ENCODE measurements at places on chromosomes 3 and 15.

DNA sequence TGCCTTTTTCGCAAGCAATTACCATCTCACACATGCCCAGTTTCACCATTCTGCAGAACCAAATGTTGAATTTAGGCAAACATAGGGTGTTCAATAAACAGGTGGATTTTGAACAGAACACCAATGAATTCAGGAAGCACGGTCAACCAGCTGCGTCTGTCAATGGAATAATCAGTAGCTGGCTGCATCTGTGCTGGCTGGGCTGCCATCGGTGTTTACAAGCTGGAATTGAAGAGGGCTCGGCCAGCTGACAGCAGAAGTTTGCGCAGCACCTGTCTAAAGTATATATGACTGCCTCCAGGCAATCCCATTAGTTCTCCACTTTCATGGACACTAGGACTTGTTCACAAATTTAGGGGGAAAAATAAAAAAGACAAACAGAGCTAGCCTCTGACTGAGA, 996.4 kb upstream of the CFAP20DC start:
- DNase-seq = no peak

- no peak for DNase-seq
These were observed 181.9 kb upstream of the KBTBD8 start for GRCh38 chr3:66816090-66816761.

DNA sequence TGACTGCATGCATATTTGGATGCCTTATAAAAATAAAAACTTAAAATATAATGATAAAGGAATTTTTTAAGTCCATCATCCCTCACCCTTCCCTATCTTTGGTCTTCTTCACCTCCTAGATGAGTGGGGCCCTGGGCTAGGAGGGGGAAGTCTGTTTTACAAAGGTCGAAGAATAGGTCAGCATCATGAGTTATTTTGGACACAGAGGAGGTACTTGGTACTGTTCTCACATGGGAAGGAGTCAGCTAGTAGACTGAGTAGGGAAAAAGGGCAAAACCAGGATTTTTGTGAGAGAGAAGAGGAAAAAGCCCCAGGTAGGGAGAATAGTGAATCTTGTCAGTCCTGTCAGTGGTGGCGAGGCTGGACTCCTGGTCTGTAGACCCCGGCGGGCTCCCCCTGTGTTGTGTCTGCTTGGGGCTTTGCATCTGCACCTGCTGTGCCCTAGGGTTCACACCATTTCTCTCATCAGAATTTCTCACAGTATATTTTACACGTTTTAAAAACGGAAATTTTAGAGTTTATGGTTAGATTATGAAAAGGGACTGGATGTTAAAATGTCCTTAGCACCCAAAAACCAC, 17.2 kb downstream of the GCSAM start:
- DNase-seq = no peak

GRCh38 chr3:72346526-72346926, 501.7 kb downstream of the SHQ1 start:
- DNase-seq = no peak

GRCh38 chr3:143358155-143358792, 238.7 kb downstream of the CHST2 start:
- DNase-seq = no peak

- DNase-seq = no peak
These were observed 3.0 kb downstream of the SNAP23 start for GRCh38 chr15:42498212-42499068.

- peak; percentile 69 for DNase-seq
These were observed 6.9 kb downstream of the PLXND1 start for GRCh38 chr3:129599607-129600006.

GRCh38 chr15:23869396-23869795, 182.3 kb upstream of the NDN start:
- DNase-seq = no peak

DNA sequence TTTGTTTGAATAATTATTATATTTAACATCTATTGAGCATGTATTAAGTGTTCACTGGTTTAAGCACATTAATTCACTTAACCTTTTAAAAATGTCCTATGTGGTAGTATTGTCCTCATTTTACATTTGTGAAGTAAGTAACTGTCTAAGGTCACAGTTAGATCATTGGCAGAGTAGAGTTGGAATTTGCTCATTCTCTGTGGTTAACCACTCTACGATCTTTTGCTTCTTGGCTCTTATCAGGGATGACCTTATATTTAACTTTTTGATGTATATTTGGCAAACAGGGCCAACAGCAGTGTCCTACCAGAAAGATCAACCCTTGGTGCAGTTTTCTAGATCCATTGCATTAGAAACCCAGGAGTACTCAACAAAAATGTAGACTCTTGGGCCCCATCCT, 34.0 kb downstream of the PXK start:
- DNase-seq = no peak

DNA sequence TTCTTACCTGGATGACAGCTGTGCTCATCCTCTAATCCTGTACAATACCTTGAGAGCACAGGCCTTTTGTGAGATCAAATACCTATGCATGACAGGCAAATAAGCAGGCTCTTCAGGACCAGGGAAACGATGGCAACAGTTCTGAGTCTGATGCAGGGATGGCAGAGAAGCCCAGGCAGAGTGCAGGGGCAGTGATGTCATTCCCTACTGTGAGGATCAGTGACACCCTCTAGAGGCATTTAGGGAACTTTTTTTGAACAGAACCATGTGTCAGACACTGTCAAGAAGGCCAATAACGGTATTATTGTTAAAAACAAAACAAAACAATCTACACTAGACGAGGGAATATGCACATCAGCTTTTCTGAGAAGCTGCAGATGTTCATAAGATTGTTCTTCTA, 314.8 kb upstream of the CTDSPL start:
- no peak for DNase-seq

- DNase-seq = no peak
These were observed 198.3 kb upstream of the STAC start for GRCh38 chr3:36182024-36182423.

DNA sequence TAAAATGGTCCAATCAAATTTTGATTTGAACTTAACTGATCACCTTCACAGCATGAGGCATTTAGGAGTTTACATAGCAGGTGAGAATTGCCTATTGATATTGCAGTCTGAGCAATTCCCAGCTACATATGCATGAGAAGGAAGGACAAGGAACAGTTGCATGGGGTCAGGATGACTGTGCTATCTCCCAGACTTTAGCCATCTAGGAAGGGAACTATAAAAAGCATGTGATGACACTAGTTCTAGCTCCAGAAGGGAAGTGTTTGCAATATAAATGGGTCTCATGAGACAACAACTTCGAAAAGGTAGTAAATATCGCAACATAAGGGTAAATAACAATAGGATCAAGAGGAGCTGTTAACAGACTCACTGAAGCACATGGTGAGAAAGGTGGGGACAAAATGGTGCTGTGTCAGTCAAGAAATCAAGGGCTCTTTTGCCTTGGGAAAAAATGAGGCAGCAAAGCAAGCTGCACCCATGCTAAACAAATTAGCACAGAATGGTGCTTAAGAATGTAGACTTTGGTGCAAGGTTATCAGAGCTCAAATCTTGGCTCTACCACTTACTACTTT, 90.4 kb upstream of the SLC2A2 start:
- no peak for DNase-seq

DNA sequence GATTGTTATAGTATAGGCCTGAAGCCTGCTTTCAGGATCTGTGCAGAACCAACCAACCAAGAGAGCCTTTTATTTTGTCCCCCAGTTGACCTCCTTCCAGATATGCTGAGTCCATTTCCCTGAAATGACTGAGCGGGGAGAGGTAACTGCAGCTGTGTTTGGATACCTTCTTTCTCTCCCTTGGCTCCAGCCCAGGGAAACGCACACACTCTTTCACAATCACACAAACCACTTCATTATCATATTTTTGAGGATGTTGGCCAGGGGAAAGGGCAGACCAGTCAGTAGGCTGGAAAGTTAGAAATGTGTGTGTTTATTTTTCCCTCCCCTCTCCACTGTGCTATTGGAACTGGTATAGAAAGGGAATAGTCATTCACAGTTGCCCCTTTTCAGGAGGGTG, 417.7 kb upstream of the TBL1XR1 start:
- DNase-seq = peak; percentile 72

GRCh38 chr15:98966091-98966787, 41.4 kb downstream of the PGPEP1L start:
- no peak for DNase-seq

DNA sequence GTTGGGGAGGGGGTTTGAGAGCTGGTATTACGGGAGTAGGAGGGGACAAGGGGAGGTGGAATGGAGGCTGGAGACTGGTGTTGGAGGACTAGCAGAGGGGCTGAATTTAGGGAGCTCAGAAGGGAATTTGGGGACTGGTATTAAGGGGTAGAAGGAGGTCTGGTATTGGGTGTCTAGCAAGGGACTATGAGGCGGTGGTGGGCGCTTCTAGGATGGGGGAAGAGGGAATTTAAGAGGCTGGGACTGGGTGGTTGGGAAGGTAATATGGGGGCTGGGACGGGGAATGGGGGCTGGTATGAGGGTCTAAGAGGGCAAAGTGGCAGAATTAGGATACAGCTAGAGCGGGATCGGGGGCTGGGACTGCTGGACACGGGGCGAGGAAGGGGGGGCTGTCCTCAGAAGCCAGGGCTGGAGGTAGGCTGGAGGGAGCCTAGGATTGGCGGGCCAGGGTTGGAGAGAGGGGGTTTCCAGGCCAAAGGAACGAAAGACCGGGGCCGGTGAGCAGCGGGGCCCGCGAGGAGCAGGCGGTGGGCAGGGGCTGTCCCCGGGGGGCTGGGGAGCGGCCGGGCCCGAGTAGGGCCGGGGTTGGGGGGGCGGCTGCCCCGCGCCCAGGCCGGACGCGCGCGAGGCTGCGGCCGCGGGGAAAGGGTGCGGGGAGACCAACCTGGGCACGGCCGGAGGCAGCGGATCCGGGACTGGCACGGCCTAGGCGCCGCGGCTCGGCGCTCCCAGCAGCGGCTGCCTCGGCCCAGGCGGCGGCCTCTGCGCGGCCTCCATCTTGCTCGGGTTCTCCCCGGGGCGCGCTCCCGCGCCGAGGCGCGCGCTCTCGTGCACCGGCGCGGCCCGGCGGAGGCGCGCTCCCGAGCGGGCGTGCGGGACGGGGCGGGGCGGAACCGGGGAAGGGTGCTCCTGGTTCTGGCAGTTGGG, at the start of gene LHFPL4:
LHFPL4 (minus strand) TSS at position 802 of the 927 bp plus-strand sequence. CDS start 1,143 bp downstream, outside the sequence.
- DNase-seq = no peak

- no peak for DNase-seq
These were observed 228.1 kb upstream of the AZI2 start for GRCh38 chr3:28576614-28577200.

GRCh38 chr15:22989576-22990477, 9.7 kb upstream of the CYFIP1 start:
- DNase-seq = no peak

DNA sequence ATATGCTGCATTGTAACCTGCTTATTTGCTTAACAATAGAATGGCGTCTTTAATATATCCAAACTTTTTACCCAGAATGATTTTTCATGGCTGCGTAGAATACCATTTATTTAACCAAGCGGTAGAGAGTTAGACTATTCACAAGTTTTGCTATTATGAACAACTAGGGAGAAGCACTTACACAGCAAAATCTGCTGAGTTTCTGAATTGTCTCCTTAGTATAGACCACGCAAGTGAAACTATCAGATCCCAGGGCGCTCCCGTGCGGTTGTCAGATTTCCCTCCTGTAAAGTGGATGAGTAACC, 12.6 kb upstream of the ADPGK start:
- DNase-seq = no peak

DNA sequence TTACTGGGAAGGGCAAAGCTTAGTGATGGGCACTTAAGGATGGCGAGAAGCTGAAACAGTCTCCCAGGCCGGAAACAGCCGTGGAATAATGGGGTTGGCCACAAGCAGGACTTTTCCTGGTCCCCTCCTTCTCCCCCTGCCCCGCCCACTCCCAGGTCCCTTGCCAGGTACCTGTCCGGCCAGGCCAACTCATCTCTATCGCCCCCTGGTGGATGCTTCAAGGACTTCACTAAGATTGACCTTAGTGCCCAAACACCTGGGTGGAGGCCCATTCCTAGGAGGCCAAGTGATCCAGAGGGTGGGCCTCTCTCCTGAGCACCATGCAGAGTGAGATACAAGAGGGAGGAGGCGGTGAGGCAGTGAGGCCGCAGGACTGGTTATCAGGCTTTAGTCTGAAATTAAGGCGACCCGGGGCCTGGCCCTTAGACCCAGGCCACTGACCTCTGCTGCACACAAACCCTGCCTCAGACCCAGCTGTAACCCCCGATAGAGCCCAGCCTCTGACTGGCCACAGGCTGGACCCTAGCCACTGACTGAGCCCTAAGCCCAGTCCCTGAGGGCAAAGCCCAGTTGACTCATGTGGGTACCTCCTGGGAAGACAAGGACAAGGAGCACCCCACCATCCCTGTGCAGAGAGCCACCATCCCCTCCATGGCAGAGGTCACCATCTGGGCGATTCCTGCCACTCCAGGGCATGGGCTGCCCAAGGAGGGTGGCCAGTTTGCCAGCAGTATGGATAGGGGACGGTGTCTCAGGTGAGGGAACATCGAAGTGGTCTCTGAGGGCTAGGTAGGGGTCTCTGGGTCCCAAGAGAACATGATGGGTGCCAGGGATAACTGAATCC, 37.6 kb downstream of the VIPR1 start:
- DNase-seq = peak; percentile 42

GRCh38 chr3:152278756-152279427, 10.2 kb downstream of the MBNL1 start:
- no peak for DNase-seq

DNA sequence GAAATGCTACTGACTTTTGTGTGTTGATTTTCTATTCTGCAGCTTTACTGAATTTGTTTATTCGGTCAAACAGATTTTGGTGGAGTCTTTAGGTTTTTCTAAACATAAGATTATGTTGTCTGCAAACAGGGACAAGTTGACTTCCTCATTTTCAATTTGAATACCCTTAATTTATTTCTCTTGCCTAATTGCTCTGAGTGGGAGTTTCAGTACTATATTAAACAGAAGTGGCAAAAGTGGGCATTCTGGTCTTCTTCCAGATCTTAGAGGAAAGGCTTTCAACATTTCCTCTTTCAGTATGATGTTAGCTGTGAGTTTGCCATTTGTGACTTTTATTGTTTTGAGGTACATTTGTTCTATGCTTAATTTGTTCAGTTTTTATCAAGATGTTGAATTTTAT, 268.5 kb downstream of the WNT5A start:
- no peak for DNase-seq

GRCh38 chr15:39628546-39629257, 47.8 kb downstream of the THBS1 start:
- no peak for DNase-seq

Measured in CD4-positive, alpha-beta T cell treated with Interferon gamma for 1 hour (primary cell).